ENCODE measurements at places on chromosomes 5 and 9.

DNA sequence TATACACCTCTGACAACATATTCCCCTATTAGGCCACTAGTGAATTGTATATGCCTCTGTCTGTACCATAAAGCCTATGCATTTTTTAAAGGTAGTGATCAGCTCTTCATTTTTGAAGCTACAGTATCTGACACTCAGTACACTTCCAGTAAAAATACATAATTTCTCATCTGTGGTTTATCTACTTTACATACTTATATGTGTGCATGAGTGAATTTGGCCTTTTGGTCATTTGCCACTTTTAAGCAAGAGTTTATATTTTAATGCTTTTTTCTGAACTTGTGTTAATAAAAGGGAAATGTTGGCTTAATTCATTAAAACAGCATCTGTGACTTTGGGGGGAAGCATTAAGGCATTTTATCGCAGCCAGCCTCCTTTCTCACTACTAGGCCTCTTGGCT lies 47.8 kb downstream of the ST8SIA4 start:
- DNase-seq = no peak

- no peak for DNase-seq
Measured at GRCh38 chr5:74173241-74173640, 467.3 kb downstream of the ENC1 start.

GRCh38 chr5:56585999-56586691 lies 229.2 kb upstream of the MAP3K1 start:
- DNase-seq = no peak

DNA sequence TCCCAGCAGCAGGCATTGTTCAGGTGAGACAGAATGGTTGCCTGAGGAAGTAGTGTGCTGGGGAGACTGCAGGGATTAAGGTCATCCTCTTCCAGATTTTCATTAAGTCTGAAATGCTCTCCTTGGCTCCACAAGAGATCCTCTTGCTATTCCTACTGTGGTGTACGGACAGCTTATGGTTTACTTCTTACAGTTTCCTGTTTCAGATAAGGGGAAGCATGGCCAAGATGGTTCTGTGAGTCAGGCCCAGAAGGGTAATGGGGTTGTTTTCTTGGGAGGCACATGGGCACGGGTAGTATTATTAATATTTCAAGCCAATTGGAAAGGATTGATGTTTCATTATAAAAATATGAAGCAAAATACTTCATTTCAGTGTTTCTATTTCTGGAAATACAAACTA lies 42.9 kb downstream of the GLRX start:
- no peak for DNase-seq

DNA sequence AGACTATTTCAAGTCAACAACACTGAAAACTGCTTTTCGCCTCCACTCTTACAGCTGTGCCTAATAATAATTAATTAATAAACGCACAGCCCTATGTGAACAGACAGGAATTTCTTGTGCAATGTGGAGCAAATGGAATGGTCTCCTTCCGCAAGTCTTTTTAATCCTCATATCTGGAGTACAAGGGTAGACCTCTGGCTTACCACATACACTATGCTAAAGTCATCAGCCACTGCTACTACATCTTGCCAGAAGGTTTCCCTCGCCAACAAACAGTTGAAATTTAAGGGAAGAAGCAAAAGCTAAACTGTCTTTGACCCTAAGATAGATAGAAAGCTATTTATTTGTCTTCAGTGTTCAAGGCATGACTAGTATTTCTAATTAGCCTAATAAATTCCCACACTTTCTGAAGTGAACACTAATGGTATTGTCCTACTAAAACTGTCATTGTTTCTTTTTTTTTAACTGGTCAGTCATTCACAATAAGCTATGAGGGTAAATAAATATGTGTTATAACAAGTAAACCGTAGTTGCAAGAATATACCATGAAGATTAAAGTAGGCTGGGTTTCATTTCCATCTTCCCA lies 63.9 kb downstream of the GOLPH3 start:
- no peak for DNase-seq

DNA sequence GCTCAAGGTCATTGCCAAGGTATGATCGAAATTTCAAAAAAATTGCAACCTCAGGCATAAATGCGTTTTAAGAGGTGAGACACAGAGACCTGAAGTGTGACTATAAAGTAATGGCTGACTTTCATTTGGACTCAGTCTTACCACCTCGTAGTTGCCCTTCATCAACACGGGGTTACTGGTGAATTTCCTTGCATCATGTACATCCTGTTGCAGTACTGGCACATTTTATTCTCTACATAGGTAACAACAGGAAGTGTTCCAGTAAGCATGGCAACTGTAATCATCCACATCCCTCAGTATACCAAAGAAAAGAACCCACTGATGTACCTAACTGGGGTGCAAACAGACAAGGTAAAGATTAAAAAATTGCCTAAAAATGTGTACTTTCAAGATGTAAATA lies 29.3 kb downstream of the MOCS2 start:
- DNase-seq = no peak

DNA sequence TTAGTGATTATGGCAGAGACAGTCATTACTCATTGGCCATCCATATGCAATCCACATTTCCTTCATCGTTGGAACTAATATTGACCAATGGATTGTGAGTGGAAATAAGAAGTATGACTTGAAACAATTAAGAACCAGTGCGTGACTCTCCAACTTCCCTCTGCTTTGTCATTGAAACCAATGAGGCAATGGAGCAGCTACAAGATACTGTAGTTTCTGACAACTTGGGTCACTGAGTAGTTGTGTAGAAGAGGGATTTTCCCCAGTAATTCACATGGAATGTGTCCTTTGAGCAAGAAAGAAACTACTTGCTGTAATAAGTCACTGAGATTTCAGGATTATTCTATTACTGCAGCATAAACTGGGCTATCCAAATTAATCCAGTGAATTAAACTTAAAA lies 785.3 kb upstream of the RIOK2 start:
- DNase-seq = no peak

GRCh38 chr5:151825445-151825844 lies 53.7 kb downstream of the G3BP1 start:
- DNase-seq = no peak

DNA sequence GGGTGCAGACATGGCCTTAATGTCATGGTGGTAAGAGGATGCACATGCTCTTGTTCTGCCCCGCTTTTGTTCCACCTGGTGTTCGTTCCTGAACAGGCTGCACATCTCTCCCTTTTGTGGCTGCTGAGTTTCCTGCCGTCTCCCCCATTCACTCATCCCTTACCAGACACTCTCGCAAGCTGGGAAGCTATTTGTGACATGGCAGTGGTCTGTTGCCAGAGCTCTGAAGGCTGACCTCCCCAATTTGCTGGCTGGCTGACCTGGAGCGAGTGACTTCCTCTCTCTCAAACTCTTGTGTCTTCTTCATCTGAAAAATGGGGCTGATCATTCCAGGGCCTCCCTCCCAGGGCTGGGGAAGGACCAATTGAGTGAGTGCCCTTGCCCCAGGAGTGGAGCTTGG lies 35.9 kb downstream of the HRH2 start:
- DNase-seq = no peak

DNA sequence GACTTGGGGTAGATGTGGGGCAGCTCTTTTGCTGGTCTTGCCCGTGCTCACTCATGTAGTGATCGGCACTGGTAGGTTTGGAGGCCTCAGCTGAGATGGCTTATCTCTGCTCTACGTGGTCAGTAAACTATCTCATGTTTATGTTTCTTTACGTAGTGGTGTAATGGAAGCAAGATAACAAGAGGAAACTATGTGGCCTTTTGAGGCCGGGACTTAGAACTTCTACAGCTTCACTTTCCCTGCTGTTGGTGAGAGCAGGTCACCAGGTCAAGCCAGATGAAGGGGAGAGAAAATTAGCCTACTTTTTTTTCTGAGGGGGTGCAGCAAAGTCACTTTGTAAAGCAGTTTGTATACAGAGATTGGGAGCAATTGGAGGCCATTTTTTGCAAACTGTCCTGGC lies 8.5 kb downstream of the FOCAD start:
- DNase-seq = no peak

- no peak for DNase-seq
Measured at GRCh38 chr5:102651466-102651865, 103.6 kb upstream of the PAM start.

GRCh38 chr5:76376148-76376865 lies 26.8 kb upstream of the IQGAP2 start:
- DNase-seq = no peak

DNA sequence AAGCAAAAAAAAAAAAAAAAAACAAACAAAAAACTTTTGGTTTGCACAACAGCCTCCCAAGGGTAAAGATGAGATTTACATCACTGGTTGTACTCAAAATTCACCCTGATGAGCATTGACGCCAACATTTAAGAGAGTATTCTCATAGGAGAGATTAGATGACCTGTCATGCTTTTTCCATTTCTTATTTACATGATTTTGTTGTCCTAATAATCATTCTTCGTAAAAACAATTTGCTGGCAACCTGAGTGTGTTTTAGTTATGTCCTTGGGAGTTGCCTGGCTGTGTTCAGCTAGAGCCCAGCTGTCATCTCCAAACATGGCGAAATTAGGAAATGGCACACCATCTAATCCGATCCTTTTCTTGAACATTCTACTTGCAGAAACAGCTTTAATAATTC lies 186.4 kb upstream of the MRPS30 start:
- DNase-seq = no peak

DNA sequence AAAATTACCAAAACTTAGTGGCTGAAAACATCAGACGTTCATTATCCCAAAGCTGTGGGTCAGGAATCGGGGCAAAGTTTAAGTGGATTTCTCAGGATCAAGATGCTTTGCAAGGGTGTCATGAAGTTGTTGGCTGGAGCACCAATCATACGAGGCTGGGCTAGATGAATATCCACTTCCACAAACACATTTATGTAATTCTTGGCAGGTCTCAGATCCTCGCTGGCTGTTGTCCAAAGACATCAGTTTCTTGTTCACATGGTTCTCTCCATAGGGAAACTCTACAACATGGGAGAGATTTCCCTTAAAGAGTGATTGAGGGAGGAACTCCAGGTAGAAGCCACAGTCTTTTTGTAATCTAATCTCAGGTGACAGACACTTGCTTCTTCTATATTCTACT lies 20.2 kb upstream of the CCDC192 start:
- no peak for DNase-seq

DNA sequence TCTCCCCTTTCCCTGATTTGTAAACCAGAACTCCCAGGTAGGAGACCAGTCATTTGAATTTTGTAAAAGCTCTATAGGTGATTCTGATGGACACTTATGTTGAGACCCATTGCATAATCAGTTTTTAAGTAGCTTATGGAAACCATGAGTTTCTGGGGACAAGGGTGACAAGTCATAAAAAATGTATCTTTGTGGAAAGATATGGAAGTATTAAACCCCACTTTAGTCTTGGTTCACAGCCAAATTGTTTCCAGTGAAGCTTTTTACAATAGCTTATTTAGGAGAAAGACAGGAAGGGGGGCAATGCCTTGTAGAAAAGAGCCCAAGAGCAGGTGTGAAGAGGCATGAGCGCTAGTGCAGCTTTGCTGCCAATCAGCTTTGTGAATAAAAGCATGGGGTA lies 453 bp upstream of the CCL28 start:
- no peak for DNase-seq

- no peak for DNase-seq
Measured at GRCh38 chr5:3862906-3863305, 267.3 kb downstream of the IRX1 start.

- DNase-seq = no peak
Measured at GRCh38 chr9:91302831-91303230, 58.9 kb downstream of the AUH start.

DNA sequence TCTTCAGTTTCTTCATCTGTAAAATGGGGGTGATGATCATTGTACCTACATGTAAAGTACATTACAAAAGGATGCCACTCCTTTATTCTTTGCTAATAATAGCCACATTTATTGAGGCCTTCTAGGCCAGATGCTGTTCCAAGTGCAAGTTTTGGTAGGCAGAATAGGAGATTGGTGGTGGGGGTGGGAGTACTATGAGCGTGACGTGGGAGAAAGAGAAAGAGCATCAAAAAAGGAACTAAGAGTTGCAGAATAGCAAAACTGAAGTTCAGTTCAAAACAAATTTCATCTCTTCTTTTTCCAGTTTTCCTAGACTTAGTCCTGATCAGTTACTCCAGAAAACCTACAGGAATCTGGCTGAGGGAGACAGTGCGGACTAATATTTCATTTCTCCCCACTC lies 174.1 kb downstream of the SNX18 start:
- DNase-seq = no peak

DNA sequence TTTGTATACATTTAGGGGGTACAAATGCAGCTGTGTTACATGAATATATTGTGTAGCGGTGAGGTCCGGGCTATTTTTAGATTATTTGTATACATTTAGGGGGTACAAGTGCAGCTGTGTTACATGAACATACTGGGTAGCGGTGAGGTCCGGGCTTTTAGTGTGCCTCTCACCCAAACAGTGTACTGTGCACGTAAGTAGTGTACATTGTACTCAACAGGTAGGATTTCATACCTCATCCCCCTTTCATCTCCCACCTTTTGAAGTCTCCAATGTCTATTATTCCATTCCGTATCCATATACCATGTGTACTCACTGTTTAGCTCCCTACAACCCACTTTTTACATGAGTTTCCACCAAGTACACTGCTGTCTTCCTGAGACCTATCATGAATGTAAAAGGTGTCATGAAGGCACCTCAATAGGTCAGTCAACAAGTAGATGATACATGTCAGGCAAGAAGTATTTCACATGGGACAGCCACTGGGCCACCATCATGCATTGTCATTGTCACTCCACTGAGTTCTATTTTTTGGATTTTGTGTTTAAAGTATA lies 27.7 kb downstream of the SKP1 start:
- DNase-seq = no peak

- DNase-seq = no peak
Measured at GRCh38 chr5:80140496-80140895, 105.3 kb downstream of the THBS4 start.

DNA sequence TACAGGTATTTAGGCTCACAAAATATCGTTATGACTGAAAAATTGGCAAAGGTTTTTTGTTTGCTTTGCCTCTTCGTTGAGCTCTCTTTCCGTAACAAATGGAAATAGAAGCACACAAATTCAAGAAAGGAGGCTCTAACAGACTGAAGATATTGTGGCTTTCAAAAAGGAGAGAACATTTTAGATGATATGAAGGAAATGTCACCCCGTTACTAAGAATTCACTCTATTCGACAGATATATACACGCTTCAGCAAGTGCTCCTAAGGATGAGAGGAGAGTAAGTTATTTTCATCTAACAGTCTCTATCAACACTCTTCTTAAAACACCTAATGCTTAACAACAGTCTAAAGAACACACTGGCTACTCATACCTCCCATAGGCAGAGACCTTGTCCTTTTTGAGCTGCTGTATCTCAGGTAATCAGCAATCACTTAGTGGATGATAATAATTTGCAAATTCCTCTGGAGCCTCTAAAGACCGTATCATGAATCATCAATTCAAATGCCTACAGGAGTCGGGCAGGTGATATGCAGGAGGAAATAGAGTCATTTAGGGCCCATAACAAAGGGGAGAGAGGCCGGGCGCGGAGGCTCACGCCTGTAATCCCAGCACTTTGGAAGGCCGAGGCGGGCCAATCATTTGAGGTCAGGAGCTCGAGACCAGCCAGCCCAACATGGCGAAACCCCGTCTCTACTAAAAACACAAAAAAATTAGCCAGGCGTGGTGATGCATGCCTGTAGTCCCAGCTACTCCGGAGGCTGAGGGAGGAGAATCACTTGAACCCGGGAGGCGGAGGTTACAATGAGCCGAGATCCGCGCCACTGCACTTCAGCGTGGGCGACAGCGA lies 1.4 kb upstream of the HSDL2 start:
- DNase-seq = no peak

GRCh38 chr9:27499451-27499850 lies 24.6 kb upstream of the IFNK start:
- no peak for DNase-seq

- DNase-seq = no peak
Measured at GRCh38 chr5:616484-617039, 4.4 kb downstream of the CEP72 start.

- no peak for DNase-seq
Measured at GRCh38 chr5:122701640-122702523, 73.0 kb upstream of the SNX2 start.

Measured in stimulated activated CD8-positive, alpha-beta memory T cell treated with anti-CD3 and anti-CD28 coated beads, Interleukin-7, amount 100 ng/mL, for 1 hour (primary cell).